ENCODE measurements at places on chromosomes 4 and X.

DNA sequence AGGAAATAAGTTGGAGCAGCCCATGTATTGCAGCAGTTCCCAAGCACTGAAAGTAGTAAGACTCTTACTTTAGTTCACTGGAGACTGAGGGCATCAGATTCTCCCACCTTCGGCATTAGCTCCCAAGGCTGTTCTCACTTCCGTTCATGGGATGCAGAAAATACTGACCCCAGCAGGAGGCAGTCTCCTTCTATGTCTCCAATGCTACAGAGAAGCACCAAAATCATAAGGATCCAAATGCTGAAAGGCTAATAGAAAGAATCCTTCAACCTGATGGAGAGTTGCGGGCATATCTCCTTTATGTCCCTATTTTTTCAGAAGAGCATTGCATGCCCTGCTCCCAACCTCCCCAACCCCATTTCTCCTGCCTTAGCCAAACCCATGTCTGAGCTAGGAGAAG lies 32.4 kb downstream of the ADH7 start:
- no peak for DNase-seq

GRCh38 chrX:21905313-21905712 lies 35.2 kb upstream of the SMS start:
- no peak for DNase-seq

GRCh38 chr4:3025881-3026280 lies 48.5 kb downstream of the HTT-AS start:
- DNase-seq, result no peak

GRCh38 chr4:149952101-149952500 lies 126.1 kb upstream of the DCLK2 start:
- DNase-seq, result no peak

- no peak for DNase-seq
Measured at GRCh38 chr4:98300706-98301105, 39.5 kb downstream of the RAP1GDS1 start.

- no peak for DNase-seq
Measured at GRCh38 chr4:76836860-76837562, 60.9 kb downstream of the SOWAHB start.

DNA sequence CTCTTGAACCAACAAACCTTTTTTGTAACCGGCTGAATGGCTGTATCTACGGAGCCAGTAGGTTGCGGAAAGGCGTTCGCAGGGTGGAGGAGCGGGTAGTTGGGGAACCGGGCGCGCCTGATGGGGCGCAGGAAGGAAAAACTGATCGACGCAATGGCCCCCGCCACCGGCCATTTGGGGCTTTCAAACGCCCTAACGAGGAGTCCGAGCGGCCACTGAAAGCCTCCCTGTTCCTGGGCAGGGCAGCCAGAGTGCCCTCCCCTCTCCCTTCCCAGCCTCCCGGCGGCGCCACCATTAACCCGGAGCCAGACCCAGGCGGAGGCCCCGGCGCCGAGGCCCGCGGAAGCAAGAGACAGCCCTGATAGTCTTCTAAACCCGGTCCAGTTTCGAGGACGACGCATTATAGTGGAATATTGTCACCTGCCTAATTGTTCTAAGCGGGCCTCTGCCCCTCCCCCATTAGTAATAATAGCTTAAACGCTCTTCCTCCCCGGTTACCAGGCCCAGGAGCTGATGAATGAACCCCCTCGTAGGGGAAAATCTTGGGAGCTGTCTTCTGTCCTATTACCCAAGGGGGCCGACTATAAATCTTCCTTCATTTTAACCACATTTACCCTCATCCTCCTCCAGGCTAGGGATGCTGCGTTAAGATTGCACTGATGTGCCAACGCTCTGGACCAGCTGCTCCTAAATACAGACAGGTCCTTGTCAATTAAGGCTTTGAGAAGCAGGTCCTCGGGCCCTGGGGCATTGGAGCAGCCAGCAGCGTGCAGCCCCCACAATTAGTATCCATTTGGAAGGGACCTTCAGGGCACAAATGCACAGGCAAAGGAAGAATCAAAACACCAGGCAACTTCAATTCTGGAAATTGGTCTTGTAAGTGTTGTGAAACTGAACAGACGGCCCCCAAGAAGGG lies 61.6 kb upstream of the TMEM33 start:
- DNase-seq, result no peak

DNA sequence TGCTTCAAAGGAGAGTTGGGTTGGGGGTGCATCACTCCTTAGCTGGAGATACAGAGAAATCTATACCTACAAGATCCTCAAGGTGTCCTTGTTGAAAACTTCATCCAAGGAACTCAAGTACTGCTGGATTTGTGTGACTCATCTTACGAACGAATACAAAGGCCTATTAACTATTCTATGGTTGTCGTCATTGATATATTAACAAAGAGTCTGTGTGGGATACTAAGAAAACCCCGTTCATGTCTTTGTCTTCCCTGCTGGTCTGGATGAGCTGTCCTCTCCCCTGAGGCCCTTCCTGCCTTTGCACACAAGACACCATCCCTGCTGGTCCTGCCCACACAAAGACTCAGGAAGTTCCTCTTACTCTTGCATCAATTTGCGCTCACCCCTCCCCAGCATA lies 54.9 kb upstream of the IRF2 start:
- DNase-seq, result no peak

- DNase-seq, result no peak
Measured at GRCh38 chr4:3386526-3386925, 55.2 kb upstream of the HGFAC start.

DNA sequence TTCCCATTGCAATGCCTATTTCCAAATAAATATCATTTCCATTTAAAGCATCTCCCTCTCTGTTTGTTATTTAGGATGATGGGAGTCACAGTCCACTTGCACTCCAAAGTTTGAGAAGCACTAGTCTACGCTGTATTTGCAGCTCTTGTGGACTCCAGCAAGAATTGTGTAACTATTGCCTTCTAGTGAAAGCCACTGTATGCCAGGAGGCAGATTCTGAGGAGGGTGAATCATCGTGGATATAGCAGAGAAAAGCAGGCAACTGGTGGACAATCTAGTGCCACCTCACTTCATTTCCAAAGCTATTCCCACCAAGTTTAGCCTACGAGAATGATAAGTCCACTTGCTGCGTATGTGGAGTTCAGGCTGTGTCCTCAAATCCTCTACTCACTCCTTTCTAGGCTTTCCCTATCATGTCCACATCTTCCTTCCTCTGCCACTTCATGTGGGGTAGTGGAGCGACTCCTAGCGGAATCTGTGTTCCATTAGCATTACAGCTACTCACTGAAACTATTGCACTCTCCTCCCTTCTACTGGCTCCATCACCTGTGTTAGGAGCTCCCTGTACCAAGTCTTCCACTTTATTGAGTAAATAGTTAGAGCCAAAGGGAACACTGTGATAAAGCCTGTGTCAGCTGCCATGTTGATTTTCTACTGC lies 501.8 kb upstream of the GALNT7 start:
- DNase-seq, result no peak

DNA sequence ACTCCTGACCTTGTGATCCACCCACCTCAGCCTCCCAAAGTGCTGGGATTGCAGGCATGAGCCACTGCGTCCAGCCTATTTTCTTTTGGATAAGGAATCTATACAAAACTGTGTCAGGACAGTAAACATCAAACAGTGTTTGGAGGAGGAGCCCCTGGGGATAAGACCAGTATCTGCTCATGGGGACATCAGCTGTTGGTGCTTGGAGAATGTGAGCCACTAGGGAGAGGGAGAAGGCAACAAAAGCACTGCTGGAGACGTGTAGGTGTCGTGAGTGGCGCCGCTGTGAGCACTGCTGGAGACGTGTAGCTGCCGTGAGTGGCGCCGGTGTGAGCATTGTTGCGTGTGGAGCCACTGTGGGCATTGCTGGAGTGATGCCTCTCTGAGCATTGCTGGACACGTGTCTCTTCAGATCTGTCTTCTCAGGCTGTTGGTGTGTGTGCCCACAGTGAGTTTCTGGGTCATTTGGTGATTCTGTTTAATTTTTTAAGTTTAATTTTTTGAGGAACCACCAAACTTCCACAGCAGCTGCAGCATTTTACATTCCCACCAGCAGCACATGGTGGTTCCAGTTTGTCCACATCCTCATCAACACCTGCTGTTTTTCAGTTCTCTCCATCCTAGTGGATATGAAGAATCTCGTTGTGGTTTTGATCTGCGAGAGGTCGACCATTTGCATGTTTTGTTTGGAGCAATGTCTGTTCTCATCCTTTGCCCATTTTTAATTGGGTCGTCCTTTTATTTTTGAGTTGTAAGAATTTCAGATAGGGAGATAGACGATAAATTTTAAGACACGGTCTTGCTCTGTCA lies 19.0 kb downstream of the DGKQ start:
- DNase-seq, result no peak

GRCh38 chr4:122705009-122705408 lies 27.5 kb upstream of the BBS12 start:
- no peak for DNase-seq

DNA sequence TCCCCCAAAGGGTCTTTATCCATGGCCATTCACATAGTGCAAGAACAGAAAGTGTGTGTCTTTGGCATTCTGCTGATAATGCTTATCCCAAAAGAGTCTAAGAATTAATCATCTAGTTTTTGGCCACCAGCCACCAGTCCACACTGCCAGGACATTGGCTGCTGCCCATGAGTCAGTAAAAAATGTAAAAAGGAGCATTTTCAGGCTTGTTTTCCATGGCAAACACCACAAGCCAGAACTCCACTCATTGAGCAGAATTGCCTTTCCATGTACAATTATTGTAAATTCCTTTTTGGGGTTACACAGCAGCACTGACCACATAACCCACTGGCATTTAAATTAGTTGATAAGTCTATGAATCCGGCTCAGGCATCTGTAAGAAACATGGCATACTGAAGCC lies 89.2 kb upstream of the PRDX4 start:
- no peak for DNase-seq

- no peak for DNase-seq
Measured at GRCh38 chrX:111886678-111887077, 10.7 kb downstream of the TRPC5OS start.

GRCh38 chr4:13521047-13521446 lies 23.3 kb downstream of the NKX3-2 start:
- no peak for DNase-seq

DNA sequence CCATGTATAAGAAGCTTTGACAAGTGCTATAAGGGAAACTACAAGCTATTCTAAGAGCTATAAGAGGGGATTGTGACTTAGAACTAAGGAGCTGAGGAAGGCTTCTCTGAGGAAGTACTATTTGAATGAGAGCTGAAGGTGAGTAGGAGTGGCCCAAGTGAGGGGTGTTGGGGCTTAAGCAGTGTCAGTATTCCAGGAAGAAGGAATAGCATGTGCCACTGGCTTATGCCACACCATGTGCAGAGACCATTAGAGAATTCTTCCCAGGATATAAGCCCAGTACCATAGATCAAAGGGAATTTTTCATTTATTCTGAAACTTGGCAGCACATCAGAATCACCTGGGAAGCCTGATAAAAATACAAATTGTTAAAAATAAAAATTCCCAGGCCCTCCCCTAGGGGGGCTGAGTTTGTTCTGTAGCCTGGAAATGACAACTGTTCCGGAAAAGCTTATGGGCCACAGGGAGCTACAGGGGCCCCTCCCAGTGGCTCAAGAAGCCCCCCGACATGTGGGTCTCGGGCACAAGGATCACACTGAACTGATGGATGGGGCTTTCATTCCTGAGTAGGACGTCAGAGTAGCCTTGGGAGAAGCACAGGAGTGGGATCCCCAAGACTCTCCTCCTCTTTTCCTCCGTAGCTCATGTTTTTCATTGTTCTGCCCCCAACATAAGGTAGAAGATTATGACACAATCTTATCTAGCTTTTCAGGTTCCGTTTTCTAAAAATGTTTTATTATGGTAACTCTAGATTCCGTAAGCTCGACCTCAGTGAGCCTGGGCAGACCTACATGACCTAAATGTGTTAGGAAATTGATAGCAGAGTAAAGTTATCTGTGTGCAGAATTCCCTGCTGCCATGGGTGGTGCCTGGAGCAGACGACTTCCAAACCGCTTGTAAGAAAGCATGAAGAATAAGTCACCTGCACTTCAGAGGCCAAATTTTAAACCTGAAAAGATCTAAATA lies 119.3 kb downstream of the AFF1 start:
- DNase-seq, result no peak

DNA sequence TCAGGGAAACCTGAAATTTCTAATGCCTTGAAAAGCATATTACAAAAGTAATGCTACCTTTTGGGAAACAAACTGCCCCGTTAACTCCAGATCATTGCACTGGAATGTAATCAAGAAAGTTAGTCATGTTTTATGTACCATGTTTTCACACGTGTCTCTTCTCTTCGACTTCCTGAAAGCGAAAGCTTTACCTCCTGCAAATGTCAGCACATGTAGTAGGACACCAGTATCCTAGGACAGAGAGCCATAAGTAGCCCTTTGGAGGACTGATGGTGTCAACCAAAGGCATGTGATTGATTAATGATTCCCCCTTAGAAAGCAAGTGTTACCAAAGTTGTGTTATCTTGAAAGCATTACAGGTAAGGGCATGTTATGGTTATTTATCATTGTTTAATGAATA lies 8.8 kb upstream of the MND1 start:
- DNase-seq, result no peak

GRCh38 chrX:123993904-123994635 lies 32.6 kb downstream of the STAG2 start:
- no peak for DNase-seq

DNA sequence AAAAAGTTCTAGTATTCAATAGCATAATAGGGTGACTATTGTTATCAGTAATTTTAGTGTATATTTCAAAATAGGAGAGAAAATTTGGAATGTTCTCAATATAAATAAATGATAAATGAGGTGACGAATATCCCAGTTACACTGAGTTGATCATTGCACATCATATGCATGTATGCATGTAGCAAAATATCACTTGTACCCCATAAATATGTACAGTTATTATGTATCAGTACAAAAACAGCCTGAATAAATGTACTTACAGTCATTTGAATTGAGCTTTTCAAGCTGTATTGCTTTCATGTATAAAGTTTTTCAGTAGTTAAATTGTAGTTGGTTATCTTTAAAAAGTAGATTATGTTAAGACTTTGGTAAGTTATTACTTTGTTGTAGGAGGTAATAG lies 12.6 kb downstream of the CISD2 start:
- DNase-seq, result no peak

- DNase-seq, result no peak
Measured at GRCh38 chr4:89468602-89469001, 161.0 kb upstream of the GPRIN3 start.

DNA sequence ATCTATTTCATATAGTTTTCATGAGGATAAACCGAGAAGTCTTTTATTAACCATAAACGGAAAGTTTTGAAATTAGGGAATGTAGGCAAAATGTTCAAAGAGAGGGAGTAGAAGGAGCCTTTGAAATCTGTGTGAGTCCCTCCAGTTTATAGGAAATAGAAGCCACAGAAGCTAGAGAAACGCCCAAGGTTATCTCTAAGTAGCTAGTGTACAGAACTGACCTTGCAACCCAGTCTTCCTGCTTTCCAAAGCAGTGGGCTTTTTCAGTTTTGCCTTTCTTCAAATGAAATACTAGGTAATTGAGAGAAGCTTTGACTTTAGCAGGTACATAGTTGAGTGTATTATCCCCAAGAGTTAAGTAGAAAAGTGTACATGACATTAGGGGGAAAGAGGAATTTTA lies 39.4 kb downstream of the STIM2 start:
- DNase-seq, result no peak

- no peak for DNase-seq
Measured at GRCh38 chrX:37800717-37801116, 20.9 kb downstream of the CYBB start.
